ENCODE measurements at places on chromosomes 2 and 18.
A peak's percentile ranks its signal among the peaks of the same experiment; 100 is the strongest.

GRCh38 chr2:38064801-38065501 is 11.0 kb downstream of the CYP1B1 start:
- no peak for DNase-seq

DNA sequence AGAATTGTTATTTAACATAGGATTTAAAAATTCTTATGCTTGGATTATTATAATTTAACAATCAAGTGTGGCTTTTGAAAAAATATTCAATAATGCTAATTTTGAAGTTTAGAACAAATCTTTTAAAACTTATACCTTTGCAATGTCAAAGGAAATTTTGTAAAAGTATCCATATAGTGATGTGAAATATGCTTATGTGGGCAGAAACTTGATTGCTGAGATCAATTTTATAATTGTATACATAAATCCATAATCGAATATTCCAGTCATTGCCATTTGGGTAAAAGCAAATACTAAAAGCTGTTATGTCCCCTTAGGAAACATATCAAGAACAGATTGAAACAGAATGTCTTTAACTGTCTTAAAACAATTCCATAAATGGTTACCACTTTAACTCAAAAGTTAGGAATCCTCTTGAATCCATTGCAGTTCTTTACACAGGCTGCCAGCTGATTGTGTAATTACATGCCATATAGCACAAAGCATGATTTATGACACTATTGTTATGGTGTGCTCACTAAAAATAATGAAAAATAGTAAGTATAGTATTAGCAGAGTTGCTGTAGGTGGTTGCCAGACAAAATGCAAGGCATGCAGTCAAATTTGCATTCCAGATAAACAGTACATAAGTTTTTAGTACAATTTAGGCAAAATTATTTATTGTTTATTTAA is 24.2 kb downstream of the PLCL1 start:
- DNase-seq = no peak

GRCh38 chr2:144567745-144568144 is 47.8 kb upstream of the ZEB2 start:
- DNase-seq = no peak

DNA sequence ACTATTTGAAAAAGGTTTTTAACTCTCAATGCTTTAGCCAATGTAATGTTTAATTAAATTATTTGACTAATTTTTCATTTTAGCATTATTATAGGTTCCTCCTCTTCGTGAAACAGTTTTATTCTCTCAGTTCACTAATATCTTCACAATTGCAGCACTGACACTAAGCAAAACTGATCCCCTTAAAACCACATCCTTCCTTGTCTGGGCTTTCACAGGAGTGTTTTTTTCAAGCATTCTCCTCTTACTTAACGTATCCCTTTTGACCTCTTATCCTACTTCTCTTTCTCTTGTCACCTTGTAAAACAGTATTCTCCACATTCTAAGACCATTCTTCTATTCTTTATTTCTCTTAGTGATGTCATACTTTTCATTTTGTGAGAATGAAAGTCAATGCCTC is 112.8 kb downstream of the DSC3 start:
- no peak for DNase-seq

- no peak for DNase-seq
These were observed 48.0 kb downstream of the TEX44 start for GRCh38 chr2:231640641-231641111.

- DNase-seq = no peak
These were observed 54.0 kb downstream of the SCG2 start for GRCh38 chr2:223548194-223548593.

DNA sequence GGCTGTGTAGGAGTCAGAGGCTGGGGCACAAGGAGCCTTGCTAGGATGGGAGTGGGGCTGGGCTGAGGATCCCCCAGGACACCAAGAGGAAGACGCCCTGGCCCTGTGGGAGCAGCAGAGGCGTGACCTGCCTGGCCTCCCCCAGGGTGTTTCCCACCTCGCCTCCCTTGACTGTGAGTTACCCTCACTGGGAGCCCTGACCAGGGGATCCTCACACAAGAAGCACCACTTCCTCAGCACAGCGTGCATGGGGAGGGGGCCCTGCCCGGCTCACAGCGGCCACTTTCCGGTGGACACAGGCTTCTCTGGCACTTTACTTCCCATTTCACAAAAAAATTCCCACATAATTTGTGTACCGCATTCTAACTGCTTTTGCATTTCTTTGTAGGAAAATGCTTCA is 187.7 kb downstream of the EIPR1 start:
- no peak for DNase-seq

DNA sequence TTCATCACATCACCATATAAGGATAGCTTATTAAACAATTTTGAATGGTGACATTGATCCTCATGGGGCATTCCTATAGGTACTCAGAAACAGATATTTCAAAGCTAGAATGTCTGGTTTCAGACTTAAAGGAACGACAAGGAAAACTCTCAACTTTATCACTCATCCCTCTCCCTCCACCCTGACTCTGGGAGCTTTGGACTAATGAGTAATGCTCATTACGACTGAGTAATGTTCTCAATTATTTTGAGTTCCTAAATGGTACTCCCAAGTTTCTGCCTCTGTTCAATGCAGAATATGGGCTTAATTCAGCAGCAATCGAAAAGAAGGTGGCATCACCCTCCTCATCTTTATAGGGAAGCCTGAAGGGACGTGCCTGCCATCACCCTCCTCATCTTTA is 43.4 kb downstream of the RFX8 start:
- DNase-seq = no peak

DNA sequence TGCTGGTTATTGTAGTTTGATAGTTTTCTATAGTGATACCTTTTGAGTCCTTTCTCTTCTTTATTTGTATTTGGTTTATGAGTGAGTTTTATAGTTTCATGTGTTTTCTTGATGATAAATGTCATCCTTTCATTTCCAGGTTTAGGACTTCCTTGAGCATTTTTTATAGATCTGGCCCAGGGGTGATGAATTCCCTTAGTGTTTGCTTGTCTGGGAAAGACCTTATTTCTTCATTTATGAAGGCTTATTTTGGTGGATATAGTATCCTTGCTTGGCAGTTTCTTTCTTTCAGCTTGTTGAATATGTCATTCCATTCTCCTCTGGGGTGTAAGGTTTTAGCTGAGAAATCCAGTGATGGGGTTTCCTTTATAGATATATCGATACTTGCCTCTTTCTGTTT is 53.9 kb downstream of the OTX1 start:
- no peak for DNase-seq

- no peak for DNase-seq
These were observed 108.0 kb upstream of the SP5 start for GRCh38 chr2:170607171-170607570.

DNA sequence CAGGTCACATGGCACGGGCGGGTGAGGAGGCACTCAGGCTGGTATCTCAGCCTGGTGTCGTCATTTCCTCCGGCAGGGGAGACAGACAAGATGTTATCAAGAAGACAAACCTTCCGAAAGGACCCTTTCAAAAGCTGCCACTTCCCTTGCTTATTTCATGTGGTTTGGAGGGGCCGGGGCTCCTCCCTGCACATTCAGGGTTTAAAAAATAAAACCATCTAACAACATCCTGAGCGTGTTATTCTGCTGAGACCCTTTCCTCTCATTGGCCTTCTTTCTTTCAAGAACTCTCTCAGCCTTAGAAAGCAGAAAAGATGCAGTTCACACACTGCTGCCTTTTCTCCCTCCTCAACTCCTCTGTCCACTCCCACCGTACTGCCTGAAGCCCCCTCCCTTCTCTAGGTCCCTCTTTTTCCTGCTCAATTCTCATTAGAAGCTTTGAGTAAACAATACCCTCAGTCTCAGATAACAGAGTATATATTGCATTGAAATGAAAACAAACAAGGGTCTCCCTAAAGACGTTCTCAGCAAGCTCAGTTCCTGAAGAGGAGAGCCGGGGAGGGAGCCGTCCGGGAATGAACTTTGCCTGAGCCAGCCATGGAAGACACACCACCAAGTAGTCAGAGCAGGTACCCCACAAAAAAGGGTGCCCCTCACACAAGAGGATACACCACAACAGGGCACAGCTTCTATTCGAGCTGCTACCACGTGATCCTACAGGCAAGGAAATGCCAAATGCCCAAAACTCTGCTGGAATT is 9.7 kb downstream of the SMAD7 start:
- peak; percentile 46 for DNase-seq

DNA sequence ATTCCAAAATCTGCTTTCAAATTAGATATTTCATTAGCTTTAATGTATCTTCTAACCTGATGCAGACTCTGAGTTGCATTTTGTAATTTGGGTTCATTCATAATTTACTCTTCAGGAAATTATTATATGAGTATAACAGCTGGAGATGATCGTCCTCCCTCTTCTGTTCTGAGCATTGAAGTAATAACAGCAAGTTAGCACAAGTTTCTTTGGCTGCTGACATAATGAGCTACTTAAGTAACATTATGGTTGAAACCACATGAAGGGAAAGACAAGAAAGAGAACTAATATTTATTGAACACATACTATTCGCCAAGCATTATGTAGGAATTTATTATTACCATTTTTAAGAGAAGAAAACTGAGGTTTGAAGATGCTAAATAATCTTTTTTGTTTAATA is 75.1 kb downstream of the CPO start:
- DNase-seq = no peak

- DNase-seq = peak; percentile 13
These were observed 11.4 kb downstream of the OSGEPL1 start for GRCh38 chr2:189751080-189751658.

- DNase-seq = no peak
These were observed 250.2 kb upstream of the MEX3C start for GRCh38 chr18:51447351-51448342.

DNA sequence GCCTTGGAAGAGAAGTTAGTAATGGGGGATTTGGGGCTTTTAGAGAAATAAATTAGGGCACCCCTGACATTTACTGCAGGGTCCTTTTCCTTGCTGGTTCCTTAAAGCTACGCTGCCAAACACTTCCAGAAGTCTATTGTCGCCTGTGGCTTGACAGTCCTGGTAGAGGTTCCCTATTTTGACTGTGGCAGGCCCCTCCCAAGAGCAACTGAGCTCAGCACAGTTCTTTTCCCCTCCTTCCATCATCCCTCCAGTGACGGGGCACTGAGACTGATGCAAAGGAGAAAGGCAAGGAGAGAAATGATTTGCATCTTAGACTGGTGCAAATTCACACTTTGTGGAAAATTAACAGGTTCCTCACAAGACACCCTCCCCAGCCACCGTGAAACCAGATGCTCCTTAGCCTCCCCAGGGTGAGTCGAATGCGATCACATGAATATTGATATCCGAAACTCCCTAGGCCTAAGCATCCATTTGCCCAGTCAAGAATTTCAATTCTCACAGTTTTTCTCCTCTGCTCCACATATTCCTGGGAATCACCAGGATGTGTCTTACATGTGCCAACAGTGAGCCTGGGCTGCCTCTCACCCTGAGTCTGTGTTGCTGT is 45.4 kb downstream of the RABL2A start:
- no peak for DNase-seq

- no peak for DNase-seq
These were observed 450.1 kb downstream of the SLC4A3 start for GRCh38 chr2:220077488-220077887.

DNA sequence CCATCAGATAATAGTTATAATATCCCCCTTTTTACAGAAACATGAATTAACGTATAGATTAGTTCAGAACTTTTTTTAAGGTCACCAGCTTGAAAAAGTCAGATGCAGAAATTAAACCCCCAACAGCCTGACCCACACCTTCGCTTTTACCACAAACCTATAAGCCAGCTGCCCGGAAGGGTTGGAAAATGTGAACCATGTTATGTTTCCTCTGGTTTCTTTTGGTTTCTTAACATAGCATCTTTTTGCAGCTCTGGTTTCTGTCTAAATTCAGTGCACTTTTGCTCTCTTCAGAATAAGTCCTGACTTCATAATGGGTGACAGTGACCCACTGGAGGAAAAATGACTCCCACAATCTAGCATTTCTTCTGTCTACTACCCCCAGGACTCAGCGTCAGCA is 381.7 kb upstream of the DDX18 start:
- DNase-seq = no peak

DNA sequence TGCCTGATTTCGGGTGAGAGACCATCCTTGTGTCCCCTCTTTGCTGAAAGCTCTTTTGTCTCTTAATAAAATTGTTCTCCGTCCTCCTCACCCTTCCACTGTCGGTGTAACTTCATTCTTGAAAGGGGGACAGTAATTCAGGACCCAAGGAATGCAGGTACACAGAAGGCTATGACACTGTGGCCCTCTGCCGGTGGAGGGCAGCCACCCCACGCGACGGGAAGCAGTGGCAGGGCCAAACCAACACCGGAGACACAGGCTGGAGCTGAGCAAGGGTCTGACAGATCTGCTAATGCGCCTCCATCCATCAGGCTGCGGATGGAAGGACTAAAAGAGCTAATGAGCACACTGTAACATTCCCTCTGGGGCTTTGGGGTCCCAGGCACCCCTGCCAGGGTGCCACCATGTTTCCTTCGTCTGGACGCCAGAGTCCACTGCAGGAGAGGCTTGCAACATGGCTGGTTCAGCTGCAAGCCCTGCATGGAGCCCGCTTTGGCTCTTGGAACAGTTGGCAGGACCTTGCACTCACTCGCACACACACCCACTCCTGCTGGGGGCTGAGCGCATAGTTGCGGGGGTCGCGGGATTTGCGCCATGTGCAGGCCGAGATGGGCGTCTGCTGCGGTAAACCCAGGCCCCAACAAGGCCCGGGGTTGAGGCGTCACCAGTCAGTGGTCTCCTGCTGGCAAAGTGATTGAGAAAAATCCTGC is 544.1 kb upstream of the CDH7 start:
- DNase-seq = no peak

- no peak for DNase-seq
These were observed 53.0 kb upstream of the LCLAT1 start for GRCh38 chr2:30394096-30394495.

- DNase-seq = no peak
These were observed 117.1 kb downstream of the PID1 start for GRCh38 chr2:229153951-229154350.

DNA sequence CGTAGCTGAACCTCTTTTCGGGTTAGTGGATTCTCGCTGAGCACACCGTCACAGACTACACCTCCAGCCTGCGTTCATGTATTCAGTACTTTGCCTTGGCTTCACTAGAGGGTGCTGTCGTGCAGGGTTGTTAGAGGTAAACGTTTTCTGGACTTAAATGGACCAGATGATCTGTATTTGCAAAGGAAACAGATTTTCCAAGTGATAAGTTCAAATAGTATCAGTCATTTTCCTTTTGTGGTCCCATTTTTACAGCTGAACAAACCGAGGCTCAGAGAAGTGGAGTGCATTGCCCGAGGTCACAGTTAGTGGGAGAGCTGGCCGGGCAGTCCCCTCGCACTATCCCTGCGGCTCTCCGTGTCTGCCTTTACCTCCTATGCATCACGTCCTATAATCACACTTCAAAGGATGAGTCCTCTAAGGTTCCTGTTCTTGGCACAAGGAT is 125.9 kb downstream of the MAP4K4 start:
- DNase-seq = peak; percentile 53
